Spinal cord (tissue), 10 donors: ENCODE measurements at places on chromosomes 11 and 22. TPM values are rescaled to one million over a fixed set of nuclear protein-coding genes. Genes with fewer than 3 reads are reported as not detected.
A peak's percentile ranks its signal among the peaks of the same experiment; 100 is the strongest.

DNA sequence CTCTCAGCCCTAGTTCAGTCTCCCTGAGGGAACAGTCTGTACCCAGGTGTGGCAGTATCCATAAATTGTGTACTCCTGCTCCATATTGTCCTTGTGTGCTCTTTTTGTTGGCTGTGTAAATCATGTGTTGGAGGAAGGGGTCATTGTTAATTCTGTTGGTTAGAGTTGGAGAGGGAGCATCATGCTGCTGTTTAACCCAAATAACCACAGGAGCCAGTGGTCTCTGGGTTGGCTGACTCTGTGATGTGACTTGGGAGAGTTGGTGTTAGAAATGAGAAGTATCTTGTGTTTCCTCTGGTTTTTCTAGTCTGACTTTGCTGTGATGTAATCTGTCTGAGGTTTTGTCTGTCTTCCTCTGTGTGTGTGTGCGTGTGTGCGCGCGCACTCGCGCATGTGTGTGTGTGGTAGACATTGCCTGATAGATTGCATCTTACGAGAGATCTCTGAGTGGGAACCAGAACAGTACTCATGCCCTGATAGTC is 30.5 kb downstream of the CTNND1 start:
- peak; percentile 29 for DNase-seq
- peaks cover 7% of the 10 kb centered on the region for H3K4me1 ChIP-seq
- H3K27me3 ChIP-seq, result no peaks in the 10 kb centered on the region
- no peak overlapping the region for H3K27ac ChIP-seq

PARVG gene
- 6.0 TPM for total RNA-seq

- peaks cover 23% of the 10 kb centered on the region for H3K4me1 ChIP-seq
- no peak for DNase-seq
- H3K27me3 ChIP-seq, result no peaks in the 10 kb centered on the region
- H3K27ac ChIP-seq, result no peak overlapping the region
These were observed 2.2 kb upstream of the VPS11 start for GRCh38 chr11:119065369-119065768.

DNA sequence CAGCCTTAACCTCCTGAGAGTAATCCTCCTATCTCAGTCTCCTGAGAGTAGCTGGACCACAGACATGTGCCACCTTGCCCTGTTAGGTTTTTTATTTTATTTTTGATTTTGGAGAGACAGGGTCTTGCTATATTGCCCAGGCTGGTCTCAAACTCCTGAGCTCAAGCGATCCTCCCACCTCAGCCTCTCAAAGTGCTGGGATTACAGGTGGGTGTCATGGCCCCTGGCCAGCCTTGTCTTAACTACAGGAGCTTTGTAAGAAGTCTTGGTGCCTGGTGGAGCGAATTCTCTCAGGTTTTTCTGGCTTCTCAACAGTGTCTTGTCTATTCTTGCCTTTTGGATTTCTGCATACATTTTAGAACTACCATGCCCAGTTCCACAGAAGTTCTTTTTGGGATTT is 546.4 kb downstream of the TBC1D22A start:
- H3K27me3 ChIP-seq, result no peaks in the 10 kb centered on the region
- H3K4me1 ChIP-seq, result no peaks in the 10 kb centered on the region
- no peaks in the 10 kb centered on the region for H3K36me3 ChIP-seq
- no peak overlapping the region for H3K4me3 ChIP-seq

ANO9 gene
- 0.22 TPM for total RNA-seq

- no peak overlapping the region for H3K4me3 ChIP-seq
- no peaks in the 10 kb centered on the region for H3K27me3 ChIP-seq
- DNase-seq, result no peak
- no peaks in the 10 kb centered on the region for H3K4me1 ChIP-seq
These were observed 28.0 kb upstream of the MMP13 start for GRCh38 chr11:102983486-102983885.

GRCh38 chr11:88300888-88301487 is 36.5 kb downstream of the CTSC start:
- H3K4me3 ChIP-seq, result no peak overlapping the region
- DNase-seq, result no peak
- no peaks in the 10 kb centered on the region for H3K4me1 ChIP-seq
- no peak overlapping the region for H3K27ac ChIP-seq

- H3K27me3 ChIP-seq, result no peaks in the 10 kb centered on the region
- DNase-seq, result no peak
- H3K4me3 ChIP-seq, result no peak overlapping the region
These were observed 31.2 kb upstream of the PSMA1 start for GRCh38 chr11:14551380-14551779.

GRCh38 chr22:44337678-44338004 is 24.9 kb upstream of the SHISAL1 start:
- DNase-seq, result no peak
- H3K27me3 ChIP-seq, result peaks cover under 1% of the 10 kb centered on the region
- H3K4me1 ChIP-seq, result peaks cover 39% of the 10 kb centered on the region
- no peak overlapping the region for H3K4me3 ChIP-seq
- no peaks in the 10 kb centered on the region for H3K36me3 ChIP-seq

- H3K36me3 ChIP-seq, result no peaks in the 10 kb centered on the region
- no peak overlapping the region for H3K4me3 ChIP-seq
- no peaks in the 10 kb centered on the region for H3K27me3 ChIP-seq
- no peaks in the 10 kb centered on the region for H3K4me1 ChIP-seq
- H3K27ac ChIP-seq, result no peak overlapping the region
These were observed 14.0 kb upstream of the PRODH start for GRCh38 chr22:18950141-18950540.

TP53I11 gene
- 147 TPM for total RNA-seq

IL18 gene
- 18.2 TPM for total RNA-seq

- H3K27ac ChIP-seq, result no peak overlapping the region
- H3K4me3 ChIP-seq, result no peak overlapping the region
- peaks cover 11% of the 10 kb centered on the region for H3K4me1 ChIP-seq
- H3K36me3 ChIP-seq, result peaks cover 6% of the 10 kb centered on the region
These were observed 109.3 kb downstream of the KIAA1671 start for GRCh38 chr22:25061605-25062376.

GRCh38 chr22:27801616-27802345 is at the start of gene MN1:
MN1 (minus strand) TSS chr22:27801756; CDS start chr22:27800543, 1,213 bp downstream.
- H3K27ac ChIP-seq, result peak within 1 kb of the TSS; percentile 80
- H3K36me3 ChIP-seq, result peaks cover 30% of the 10 kb centered on the region
- H3K27me3 ChIP-seq, result peaks cover 47% of the 10 kb centered on the region

DNA sequence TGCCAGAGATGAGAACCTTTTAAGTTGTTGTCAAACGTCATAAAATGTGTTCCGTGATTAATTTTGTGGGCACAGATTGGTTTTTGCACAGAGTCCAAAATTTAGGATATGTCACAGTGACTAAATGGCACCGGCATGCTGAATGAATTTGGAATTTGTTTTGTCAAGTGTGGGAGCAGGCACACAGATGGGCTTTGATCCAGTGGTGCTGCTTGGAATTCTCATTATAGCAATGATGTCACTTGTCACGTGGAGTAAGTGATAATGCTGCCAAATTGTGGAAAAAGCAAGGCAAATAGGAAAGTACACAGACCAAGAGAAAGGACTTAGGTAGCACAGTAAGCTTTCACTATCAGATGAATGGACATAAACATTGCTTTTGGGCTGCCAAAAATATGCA is 8.0 kb upstream of the LIN7C start:
- no peaks in the 10 kb centered on the region for H3K27me3 ChIP-seq
- H3K27ac ChIP-seq, result no peak overlapping the region
- no peaks in the 10 kb centered on the region for H3K4me1 ChIP-seq
- no peak for DNase-seq
- no peaks in the 10 kb centered on the region for H3K36me3 ChIP-seq

RNF26 gene
- total RNA-seq, result 6.6 TPM

GRCh38 chr11:107478922-107479321 is 21.3 kb upstream of the CWF19L2 start:
- H3K4me1 ChIP-seq, result no peaks in the 10 kb centered on the region
- H3K4me3 ChIP-seq, result no peak overlapping the region
- no peaks in the 10 kb centered on the region for H3K27me3 ChIP-seq
- no peak overlapping the region for H3K27ac ChIP-seq

GRCh38 chr11:66189031-66189745 is 79.3 kb upstream of the RAB1B start:
- H3K4me3 ChIP-seq, result no peak overlapping the region
- no peaks in the 10 kb centered on the region for H3K27me3 ChIP-seq
- no peak overlapping the region for H3K27ac ChIP-seq
- no peak for DNase-seq

DNA sequence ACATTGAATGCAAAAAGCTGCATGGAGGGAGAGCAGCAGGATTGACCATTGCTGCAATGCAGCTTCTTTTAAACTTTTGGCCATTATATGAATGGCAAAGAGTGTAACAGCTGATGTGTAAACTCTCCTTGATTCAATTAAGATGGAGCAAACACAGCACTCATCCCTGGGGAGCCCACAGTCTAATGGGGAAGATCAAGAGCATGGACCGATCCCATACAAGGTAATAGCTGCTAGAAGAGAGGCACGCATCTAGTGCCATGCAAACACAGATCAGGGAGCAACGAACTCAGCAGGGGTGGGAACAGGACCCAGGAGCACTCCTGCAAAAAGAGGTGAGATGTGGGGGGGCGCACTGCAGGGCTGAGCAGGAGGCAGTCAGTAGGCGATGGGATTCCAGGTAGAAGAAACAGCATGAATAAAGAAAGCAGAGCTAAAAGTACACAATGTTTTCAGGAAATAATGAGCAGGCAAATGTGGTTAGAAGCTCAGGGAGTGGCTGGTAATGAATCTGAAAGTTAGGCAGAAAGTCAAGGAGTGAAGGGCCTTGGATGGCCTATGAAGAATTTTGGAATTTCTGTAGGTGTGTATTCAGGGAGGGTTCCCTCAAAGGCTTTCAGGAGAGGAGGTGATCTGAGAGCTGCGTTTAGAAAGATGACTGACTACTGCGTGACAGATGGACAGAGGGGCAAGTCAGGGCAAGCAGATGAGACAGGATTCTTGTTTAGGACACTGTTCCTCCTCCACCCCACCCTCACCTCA is 17.2 kb upstream of the BMAL1 start:
- DNase-seq, result peak; percentile 55
- no peaks in the 10 kb centered on the region for H3K36me3 ChIP-seq
- H3K27me3 ChIP-seq, result peaks cover 4% of the 10 kb centered on the region
- H3K4me1 ChIP-seq, result peaks cover 3% of the 10 kb centered on the region
- H3K27ac ChIP-seq, result no peak overlapping the region
- H3K4me3 ChIP-seq, result no peak overlapping the region

B3GAT1 gene
- total RNA-seq, result 31.7 TPM

DNA sequence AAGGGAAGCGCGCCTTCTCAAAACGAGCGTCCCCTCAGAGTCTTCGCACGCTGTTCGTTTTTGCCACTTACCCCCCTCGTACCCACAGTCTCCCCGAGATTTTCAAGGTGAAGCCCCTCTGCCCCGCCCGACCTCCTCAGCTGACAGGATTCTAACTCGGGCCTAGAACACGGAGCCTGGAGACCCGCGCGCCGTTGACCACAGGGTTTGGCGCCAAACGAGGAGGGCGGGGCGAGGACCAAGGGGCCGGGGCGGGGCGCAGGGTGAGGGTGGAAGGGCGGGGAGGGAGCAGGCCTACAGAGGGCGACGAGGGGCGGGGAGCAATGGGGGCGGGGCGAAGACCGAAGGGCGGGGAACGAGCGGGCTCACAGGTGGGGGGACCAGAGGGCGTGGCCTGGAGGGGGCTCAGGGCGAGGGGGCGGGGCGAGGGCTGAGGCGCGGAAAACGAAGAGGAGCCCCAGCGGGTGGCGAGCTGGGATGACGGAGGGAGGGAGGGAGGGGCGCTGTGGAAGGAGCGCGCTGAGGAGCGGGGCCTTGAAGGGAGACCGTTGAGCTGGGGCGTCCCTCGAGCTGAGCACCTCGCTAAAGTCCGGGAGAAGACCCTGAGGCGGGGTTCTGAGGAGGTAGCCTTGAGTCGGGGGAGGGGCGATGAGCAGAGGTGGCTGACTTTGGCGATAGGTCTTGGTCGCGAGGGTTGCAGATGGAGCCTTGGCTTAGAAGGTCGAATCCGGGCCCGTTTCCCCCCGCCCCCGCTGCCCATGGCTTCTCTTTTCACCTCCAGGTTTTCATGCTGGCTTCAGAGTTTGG is at the start of gene DMC1:
DMC1 (minus strand) TSS at position 212 of the 807 bp plus-strand sequence. CDS start 1,927 bp downstream, outside the sequence.
- peak within 1 kb of the TSS; percentile 81 for H3K4me3 ChIP-seq
- H3K4me1 ChIP-seq, result peaks cover 15% of the 10 kb centered on the region
- H3K36me3 ChIP-seq, result no peaks in the 10 kb centered on the region
- no peaks in the 10 kb centered on the region for H3K27me3 ChIP-seq
- DNase-seq, result peak; percentile 62

- peaks cover 12% of the 10 kb centered on the region for H3K4me1 ChIP-seq
- H3K27ac ChIP-seq, result no peak overlapping the region
- H3K36me3 ChIP-seq, result no peaks in the 10 kb centered on the region
- no peak for DNase-seq
These were observed 445.6 kb downstream of the NTM start for GRCh38 chr11:131816051-131816450.

DNA sequence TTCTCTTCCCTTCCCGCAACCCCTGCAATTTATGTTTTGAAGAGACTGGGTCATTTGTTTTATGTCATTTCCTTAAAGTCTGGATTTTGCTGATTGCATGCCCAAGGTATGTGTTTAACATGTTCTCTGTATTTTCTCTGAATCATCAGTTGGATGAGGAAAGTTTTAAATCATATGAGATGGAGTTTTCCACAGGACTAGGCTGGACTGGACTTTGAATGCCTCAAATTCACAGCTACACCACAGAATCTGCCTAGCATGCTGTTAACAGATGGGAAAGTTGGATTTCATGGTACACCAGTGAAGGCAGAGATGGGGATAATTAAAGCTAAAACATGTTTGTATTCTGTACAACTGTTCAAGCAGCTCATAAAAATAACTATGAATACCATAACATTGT is 62.6 kb downstream of the CWC15 start:
- no peak overlapping the region for H3K4me3 ChIP-seq
- no peak for DNase-seq
- H3K4me1 ChIP-seq, result no peaks in the 10 kb centered on the region
